Kidney (tissue), 22 donors: ENCODE measurements at places on chromosomes 16 and 17. TPM values are rescaled to one million over a fixed set of nuclear protein-coding genes. Genes with fewer than 3 reads are reported as not detected.

The PRAC2 gene
- not detected for total RNA-seq

The CHMP1A gene
- 96.1 TPM for total RNA-seq

The HID1 gene
- 32.6 TPM for total RNA-seq

The KCNH4 gene
- total RNA-seq, result 0.35 TPM
